GM04503 (cell line): ENCODE measurements at places on chromosomes 3 and 15.

GRCh38 chr3:57227930-57228751 is 612 bp downstream of the APPL1 start:
- no peak for DNase-seq

- no peak for DNase-seq
Observed at GRCh38 chr3:175932586-175932985, 1073.5 kb downstream of the NAALADL2 start.

- no peak for DNase-seq
Observed at GRCh38 chr3:177349384-177349783, 152.1 kb upstream of the TBL1XR1 start.

DNA sequence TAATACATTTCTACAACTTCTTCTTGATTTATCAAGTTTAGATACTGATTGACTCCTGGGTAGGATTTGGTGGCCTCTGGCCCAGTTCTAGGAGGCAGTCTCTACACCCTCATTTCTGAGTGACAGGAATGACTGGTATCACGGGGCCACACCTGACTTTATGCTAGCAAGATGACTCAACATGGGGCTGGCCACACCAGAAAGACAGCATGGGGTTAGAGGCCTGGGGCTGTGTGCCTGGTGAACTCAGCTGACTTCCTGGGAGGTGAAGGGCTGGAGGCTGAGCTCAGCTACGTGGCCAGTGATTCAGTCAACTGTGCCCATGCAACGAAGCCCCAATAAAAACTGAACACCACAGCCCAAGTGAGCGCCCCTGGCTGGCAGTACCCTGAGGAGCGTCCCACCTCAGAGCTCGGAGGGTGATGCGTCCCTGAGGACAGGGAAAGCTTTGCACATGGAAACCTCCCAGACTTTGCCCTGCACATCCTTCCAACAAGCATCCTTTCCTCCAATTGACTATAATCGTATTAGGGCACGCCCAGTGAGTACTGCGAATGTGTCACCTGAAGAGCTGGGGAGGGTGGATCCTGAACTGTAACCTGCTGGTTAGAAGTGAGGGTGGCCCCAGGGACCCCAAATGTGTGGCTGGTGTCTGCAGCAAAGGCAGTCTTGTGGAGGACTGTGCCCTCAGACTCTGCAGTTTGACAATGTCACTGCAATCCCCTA is 57.2 kb downstream of the NIPA2 start:
- DNase-seq = no peak

GRCh38 chr3:77889616-77890015 is 849.7 kb downstream of the ROBO2 start:
- no peak for DNase-seq

GRCh38 chr15:55037071-55037470 is 159.7 kb downstream of the RSL24D1 start:
- DNase-seq = no peak

DNA sequence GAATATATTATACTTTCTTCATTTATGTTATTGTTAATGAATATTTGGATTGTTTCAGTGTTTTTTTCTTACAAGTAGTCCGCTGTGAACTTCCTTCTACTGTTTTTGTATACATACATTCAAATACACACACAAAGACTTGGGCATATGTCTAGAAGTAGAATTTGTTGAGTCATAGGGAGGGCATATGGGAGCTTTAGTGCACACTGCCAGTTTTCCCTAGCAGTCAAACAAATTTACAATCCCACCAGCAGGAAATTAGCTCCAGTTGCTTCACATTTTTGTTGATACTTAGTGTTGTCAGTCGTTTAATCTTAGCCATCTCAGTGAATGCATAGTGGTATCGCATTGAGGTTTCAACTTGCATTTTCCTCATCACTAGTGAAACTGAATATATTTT is 492.3 kb downstream of the DIPK2A start:
- DNase-seq = no peak
